ENCODE measurements at places on chromosomes 4 and X.

DNA sequence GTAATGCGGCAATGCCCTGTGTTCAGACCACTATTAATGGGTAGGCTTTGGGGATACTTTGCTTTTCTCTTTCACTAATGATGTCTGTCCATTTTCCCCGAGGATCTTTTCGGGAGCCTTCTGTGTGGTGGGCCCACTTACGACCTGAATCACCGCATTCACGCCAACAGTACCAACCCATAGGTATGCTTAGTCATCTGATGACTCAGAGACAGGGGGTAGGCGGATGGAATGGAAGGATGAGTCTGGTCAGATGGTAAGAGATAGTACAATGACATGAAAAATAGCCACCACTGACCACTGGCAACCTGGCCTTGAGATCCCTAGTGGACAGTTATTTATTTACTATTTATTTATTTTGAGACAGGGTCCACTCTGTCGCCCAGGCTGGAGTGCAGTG, 76.0 kb upstream of the DHRSX start:
- DNase-seq = peak; percentile 0

DNA sequence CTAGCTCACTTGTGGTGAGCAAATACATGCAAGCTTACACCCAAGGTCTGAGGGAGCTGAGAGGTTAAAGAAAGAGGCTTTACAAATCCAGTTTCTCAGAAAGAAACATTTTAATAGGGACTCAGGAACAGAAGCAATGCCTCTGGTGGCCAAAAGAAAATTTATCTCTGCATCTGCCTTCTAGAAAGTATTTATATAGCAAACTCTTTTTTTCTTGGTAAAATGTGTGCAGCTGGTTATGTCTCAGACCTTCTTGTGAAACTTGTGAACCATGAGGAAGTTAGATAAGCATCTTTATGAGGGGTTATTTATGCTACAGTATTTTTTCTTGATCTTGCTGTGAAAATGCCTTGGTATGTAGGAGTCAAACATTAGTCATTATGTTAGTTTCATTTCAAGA, 48.5 kb upstream of the CYSLTR1 start:
- DNase-seq = peak; percentile 4

DNA sequence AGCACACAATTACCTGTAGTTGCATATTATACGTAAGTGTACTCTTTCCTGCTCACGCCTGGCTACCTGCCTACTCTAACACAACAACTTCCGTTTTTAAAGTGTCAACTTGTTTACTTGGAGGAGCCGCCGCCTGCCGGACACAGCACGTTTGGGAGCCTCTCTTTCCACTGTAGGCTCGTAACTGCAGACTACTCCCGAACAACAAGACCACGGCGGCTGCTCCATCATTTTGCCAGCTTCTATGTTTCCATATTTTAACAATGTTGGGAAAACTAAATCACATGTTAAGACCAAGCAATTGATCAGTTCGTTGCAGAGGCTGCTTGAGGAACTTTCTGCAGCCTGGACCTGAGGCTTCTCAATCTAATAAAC, 841 bp downstream of the MTNR1A start:
- DNase-seq = peak; percentile 79

DNA sequence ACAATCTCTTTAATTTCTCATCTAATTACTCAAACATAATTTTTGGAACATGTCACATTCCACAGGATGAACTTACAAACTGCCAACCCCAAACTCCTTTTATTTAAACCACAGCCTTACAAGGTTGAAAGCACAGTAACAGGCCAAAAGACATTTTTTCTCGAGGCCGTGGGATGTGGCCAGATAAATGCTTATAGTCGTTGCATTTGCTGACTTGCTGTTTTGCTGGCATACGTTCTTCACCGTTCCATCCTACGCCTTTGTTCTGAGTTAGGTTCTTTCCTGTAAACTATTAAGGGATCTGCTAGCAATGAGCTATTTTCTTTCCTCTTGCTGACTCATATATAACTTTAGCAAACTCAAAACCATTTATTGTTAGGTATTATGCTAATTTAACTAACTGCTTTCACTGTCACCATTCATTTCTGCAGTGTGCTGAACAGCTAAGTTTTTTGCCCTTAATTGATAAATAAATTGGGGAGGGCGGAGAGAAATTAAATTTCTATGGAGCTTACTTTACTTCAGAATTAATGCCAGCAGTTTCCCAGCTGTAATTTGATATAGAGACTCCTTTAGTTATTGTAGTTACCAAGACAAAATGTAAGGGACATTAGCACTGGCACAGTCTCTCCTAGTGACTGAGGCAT, 135.1 kb upstream of the PACRGL start:
- no peak for DNase-seq

DNA sequence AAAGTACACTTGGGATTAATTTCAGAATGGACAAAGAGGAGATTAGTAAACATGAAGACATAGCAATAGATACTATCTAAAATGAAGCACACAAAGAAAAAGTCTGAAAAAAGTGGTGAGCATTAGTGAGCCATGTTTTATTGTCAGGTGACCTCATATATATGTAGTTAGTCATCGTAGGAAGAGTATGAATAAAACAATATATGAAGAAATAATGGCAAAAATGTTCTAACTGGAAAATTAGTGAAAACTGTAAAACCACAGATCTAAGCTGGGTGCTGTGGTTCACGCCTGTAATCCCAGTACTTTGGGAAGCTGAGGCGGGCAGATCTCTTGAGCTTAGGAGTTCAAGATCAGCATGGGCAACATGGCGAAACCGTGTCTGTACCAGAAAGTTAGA, 67.9 kb downstream of the RBPJ start:
- DNase-seq = no peak

- DNase-seq = no peak
Measured at GRCh38 chr4:56799161-56799759, 22.2 kb downstream of the SPINK2 start.

- DNase-seq = peak; percentile 74
Measured at GRCh38 chr4:48033825-48034413, 17.3 kb downstream of the NIPAL1 start.

DNA sequence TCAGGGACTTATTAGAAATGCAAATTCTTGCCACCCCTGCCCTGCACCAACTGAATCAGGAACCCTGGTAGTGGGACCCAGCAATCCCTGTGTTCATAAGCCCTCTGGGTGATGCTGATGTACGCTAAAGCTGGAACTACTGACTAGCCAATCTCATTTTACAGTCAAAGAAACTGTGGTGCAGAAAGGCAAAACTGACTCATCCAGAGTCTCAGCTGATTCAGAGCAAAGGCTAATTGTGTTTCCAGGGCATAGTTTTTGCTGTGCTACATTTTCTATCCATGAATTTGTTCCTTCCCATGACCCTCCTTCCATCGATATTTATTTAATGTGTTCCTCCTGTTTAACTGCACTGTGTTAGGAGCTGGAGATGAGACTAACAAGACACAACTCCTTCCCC, 207.5 kb downstream of the REPS2 start:
- DNase-seq = no peak

- DNase-seq = peak; percentile 1
Measured at GRCh38 chrX:122094611-122095010, 1047.2 kb downstream of the GLUD2 start.

- no peak for DNase-seq
Measured at GRCh38 chrX:79169484-79169883, 25.0 kb downstream of the GPR174 start.

- no peak for DNase-seq
Measured at GRCh38 chrX:16491461-16491860, 158.5 kb upstream of the S100G start.

DNA sequence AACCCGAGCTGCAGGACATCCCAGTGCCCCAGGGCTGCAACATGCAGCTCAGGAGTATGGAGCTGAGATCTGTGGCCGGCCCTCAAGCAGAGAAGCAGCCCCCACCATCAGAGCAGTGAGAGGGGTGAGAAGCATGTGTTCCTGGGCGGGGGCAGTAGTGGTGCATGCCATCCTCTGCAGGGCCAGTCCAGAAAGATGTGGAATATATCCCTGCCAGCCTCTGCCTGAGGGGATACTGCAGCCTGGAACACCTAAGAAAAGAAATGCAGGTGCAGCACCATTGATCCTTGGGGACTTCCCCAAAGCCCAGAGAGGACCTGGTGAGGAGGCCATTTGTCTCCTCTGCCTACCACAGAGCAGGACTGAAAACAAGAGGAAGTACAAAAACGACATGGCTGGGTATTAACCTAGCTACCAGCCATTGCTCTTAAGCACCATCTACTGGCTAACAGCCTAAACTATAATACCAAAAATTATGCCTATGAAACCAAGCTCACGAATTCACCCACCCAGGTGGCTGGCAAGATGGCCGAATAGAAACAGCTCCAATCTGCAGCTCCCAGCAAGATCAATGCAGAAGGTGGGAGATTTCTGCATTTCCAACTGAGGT, 158.8 kb downstream of the ADGRA3 start:
- DNase-seq = peak; percentile 82

DNA sequence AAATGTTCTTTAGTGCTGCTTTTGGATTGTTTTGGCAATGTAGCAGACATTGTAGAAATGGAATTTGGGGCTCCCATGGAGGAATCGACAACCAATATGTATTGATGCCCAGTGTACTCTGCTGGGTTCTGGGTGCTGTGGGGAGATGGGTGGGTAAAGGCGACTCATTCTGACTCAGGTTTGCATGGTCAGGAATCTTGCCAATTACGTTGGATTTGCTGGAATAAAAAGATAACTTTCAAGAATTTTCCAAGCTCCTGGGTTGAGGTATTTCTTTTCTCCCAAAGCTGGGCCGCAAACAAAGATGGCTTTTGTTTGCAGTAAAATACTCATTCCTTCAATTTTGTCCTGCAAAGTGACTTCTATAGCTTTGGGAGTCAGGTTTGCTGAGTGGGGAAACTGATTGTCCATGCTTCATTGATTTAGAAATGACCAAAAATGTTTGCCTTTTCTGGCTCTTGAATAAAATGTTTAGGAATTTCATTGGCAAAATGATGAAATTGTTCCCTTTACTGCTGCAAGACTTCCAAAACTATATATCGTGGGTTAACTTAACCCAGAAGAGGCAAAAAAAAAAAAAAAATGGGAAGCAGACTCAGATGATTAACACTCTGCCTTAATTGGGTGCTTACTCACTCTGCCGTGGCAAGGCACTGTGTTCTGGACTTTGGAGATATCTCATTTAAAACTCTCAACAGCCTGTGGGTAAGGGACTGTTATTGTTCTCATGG, 57.0 kb downstream of the RTL9 start:
- no peak for DNase-seq

- no peak for DNase-seq
Measured at GRCh38 chr4:156537286-156537685, 434.3 kb downstream of the PDGFC start.
